ENCODE measurements at places on chromosomes 6 and 20.
A peak's percentile ranks its signal among the peaks of the same experiment; 100 is the strongest.

DNA sequence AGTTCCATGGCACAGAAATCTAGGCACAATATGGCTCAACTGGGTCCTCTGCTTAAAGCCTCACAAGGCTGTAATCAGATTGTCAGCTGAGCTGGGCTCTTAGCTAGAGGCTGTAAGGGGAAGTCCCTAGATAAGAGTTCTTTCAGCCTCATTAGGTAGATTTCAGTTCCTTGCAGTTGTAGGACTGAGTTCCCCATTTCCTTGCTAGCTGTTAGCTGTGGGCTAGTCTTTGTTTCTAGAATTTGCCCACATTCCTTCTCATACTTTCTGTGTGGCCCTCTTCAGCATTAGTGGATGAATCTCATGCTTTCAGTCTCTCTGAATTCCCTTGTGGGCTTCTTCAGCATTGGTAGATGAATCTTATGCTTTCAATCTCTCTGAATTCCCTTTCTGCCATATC lies 71.0 kb upstream of the MRAP2 start:
- no peak for DNase-seq

DNA sequence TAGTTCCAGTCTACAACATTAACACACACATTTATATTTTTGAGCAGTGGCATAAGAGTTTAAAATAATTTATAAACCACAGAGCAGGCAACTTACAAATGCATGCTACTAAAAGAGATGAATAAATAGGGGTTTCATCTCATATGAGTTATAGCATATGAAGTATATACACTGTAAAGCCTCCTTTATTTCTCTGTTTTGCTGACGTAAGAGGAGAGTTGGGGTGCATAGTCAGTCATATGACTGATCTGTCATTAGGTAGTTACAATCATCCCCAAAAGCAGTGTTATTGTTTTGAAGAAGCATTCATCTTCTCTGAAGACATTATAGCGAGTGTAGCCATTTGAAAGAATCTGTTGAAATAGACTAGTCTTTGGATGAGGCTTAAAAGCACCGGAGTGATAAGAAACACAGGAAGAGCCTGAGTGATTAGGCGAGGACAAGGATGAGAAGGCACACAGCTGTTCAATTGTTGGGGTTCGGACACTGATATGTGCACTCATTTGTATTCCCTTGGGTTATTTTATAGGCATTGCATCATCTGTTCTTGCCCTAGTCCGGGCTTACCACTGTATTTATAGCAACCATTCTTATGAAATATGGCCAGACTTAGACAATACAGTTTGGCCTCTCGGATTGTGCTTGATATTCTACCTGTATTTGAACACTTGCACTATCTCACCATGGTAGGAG lies 325.7 kb downstream of the SAMD5 start:
- DNase-seq, result no peak

- DNase-seq, result no peak
These were observed 43.9 kb downstream of the PLCB4 start for GRCh38 chr20:9112541-9113515.

DNA sequence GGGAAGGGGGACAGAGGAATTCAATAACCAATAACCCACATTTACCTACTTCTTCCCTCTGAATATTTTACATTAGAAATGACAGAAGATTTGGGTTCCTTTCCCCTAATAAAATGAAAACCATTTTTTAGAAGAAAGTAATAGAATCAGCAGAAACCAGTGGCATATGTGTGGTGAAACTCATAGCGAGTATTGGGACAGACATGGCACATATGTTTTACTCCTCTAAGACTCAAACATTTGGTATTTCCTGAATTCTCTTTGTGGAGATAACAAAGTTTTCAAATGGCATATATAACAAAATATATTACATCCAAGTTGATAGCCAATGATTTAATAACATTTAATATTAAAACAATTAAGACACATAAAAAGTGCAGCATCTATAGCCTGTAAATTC lies 12.9 kb upstream of the BEND3 start:
- DNase-seq, result no peak

- no peak for DNase-seq
These were observed 394.6 kb downstream of the ZFAND3 start for GRCh38 chr6:38214159-38214558.

GRCh38 chr6:11273406-11274065 lies 41.1 kb upstream of the NEDD9 start:
- DNase-seq, result no peak

DNA sequence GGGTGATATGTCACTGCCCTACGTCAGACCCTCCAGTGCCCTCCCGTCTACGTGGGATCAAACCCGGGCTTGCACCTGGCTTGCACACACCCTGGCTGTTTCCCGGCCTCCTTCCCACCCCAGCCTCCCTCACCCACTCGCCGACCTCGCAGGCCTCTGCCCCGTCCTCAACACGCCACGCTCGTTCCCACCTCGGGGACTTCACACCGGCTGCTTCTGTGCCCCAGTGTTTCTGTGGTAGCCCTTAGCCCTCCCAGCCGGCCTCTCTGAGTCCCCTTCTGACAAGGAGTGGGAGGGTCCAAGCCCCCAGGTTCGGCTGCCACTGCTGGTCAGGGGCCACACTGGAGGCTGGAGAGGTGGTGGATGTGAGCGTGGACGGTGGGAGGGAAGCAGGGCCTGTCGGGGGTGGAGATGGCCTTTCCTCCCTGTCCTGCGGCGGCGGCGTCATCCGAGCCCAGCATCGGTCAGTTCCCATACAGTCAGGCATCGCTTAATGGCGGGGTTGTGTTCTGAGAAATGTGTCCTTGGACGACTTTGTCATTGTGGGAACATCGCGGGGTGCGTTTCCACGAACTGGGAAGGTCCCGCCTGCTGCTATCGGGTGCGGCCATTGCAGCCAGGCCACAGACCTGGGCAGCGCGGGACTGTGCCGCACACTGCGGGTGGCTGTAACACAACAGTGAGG lies 11.4 kb upstream of the KIF25 start:
- no peak for DNase-seq

DNA sequence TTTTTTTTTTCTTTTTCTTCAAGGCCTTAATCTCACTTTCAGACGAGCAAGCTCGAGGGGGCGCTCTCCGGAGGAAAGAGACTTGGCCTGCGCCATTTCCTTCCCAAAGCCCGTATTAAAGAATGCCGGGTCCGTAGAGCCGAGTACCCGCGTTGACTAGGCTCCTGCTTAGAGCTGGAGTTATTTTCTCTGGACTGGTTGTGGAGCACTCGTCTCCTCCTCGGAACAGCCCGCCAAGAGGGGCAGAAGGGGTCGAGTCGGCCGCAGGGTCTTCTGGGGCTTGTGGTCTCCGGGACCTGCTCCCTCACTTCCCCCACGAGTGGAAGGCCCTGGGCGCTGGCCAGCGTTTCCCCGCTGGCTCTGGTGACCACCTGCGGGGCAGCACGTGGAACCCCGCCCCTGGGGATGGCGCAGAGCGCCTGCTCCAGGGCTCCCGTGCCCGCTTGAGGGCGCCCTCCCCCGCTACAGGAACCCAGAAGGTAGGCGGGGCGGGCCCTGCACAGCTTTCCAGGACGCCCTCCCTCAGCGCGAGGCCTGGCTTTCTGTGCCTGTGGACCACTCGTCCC lies 2.7 kb upstream of the MEI4 start:
- DNase-seq, result no peak

DNA sequence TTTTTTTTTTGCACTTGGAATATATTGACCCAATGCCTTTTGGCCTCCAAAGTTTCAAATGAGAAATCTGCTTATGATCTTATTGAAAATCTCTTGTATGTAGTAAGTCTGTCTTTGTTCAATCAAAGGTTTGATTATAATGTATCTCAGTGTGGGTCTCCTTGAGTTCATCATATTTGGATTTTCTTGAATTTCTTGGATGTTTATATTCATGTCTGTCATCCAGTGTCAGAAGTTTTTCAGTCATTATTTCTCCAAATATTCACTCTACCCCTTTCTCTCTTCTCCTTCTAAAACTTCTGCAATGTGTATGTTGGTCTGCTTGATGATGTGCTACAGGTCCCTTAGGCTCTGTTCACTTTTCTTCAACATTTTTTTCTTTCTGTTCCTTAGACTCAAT lies 95.9 kb upstream of the PTPRK start:
- DNase-seq, result no peak

- no peak for DNase-seq
These were observed 27.3 kb upstream of the GABRR1 start for GRCh38 chr6:89244241-89244985.

GRCh38 chr20:44151621-44152416 lies 35.2 kb downstream of the JPH2 start:
- no peak for DNase-seq

- peak; percentile 36 for DNase-seq
These were observed 59.2 kb upstream of the ADGRB3 start for GRCh38 chr6:68575765-68576439.

DNA sequence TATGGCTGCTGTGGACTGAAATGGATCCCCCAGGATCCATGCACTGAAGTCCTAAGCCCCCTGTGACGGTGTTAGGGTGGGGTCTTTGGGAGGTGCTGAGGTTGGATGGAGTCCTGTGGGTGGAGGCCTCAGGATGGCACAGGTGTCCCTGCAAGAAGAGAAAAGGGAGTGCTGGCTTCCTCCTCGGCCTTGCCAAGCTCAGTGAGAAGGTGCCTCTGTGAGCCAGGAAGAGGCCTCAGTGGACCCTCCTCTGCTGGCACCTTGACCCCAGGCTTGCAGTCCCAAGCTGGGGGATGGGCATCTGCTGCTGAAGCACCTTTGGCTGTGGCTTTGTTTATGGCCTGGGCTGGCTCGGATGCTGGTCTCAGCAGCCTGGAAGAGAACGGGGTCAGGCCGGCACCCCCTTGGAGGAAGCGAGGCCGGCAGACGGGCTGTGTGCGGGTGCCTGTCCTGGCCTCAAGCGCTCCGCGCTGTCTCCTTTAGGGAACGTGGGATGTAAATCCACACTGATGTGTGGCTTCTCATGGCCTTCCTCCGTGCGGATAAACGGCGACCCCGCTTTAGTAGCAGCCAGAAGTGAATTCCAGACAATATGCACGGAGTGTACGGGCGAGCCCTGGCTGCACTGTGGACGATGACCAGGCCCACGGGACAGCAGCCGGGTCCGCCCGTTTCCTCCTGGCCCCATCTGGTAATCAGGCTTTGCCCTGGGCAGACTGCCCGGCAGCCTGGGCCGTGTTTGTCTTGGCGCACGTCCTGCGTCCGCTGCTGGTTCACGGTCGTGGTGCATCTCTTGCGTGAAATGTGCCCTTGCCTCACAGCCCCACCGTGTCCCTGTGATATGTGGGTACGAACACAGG lies 182.6 kb downstream of the ERMARD start:
- no peak for DNase-seq

GRCh38 chr6:23396949-23397348 lies 729.1 kb upstream of the NRSN1 start:
- DNase-seq, result no peak

DNA sequence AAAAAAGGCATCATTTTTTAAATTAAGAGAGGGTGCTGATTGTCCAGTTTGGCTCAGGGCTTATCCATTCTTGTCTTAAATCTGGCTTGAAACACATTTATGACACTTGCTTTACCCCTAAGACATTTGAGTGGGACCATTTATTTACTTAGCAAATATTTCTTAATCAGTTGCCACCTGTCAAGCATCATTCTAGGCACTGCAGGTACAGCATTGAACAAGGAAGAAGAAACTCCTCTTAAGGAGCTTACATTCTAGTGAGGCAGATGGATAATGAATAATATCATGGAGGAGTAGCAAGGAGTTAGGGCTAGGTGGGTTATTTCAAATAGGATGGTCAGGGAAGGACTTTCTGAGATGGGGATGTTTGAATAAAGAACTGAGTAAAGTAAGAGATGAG lies 189.8 kb downstream of the UTRN start:
- no peak for DNase-seq

DNA sequence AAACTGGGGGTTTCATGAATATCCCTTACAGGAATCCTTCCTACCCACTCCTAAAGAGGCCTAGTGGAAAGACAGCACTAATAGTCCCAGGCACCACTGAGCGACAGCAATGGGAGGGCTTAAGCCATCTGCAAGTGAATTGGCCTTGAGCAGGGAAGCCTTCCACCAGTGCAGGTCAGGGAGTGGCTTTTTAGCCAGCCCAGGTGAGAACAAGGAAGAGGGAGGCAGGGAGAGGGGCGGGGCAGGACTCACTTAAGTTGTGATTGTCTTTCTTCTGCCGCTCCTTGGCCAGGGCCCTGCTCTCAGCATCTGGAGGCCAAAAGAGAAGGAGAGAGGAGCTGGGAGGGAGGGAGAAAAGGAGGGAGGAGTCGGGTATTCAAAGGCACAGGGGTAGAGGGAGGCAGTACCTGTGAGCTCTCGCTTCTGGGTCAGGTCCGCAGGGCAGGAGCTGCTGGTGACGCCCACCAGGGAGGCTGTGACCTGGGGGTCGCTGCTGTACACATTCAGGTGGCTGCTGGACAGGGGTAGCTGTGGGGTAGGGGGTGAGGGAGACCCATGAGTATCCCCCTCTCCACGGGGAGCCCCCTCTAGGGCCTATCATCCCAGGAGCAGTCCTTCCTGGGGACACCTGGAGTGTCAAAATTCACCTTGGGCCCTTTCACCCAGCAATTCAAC lies 47.8 kb downstream of the TFEB start:
- DNase-seq, result no peak

DNA sequence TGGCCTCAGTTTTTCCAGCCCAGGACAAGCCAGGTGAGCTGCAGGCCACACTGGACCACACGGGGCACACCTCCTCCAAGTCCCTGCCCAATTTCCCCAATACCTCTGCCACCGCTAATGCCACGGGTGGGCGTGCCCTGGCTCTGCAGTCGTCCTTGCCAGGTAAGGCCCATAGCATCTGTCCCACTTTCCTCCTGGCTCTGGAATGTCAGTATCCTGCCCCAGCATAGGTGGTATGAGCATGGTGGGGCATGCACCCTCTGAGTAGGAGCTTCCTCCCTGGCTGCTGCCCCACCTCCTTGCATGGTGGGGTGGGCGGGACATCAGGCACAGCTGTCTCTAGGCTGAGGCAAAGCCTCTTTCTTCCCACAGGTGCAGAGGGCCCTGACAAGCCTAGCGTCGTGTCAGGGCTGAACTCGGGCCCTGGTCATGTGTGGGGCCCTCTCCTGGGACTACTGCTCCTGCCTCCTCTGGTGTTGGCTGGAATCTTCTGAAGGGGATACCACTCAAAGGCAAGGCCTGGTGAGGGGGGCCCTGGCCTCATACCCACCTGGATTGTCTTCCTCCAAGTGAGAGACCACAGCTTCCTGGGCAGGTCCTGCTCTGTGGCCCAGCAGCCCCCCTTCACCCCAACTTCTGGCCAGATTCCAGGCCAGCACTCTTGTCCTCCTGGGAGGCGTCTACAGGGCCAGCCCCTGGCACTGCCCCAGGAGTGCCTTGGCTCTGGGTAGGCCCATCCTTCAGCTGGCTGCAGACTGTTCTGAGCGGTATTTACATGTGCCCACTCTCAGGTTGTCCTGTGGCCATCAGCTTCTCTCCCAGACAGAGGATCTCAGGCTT lies 9.1 kb downstream of the PI16 start:
- DNase-seq, result peak; percentile 0

DNA sequence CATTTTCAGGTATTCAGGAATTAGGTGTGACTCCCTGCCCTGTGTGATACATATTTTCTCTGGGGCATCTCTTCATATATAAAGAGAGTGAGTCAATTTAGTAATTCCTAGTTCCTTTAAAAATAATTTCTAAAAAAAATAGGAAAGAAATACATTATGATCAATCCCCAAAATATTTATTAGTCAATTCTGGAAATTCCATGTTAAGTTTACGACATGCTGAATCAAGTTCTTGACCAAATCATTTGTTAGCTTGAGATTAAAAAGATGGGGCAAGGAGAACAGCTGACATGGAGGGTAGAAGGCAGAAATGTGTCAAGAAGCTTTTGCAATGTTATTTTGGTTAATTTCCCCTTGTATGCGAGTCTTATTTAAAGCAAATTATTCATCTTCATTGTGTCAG lies 22.7 kb upstream of the PRDM1 start:
- DNase-seq, result no peak

- no peak for DNase-seq
These were observed 25.9 kb downstream of the TAF4 start for GRCh38 chr20:62039738-62040137.

- no peak for DNase-seq
These were observed 9.3 kb downstream of the NAPB start for GRCh38 chr20:23412026-23412425.
